ENCODE measurements at places on chromosomes 13 and 19.

- DNase-seq, result no peak
These were observed 37.3 kb downstream of the DNAJC3 start for GRCh38 chr13:95714142-95714832.

GRCh38 chr13:27679896-27680295 lies 58.2 kb downstream of the POLR1D start:
- no peak for DNase-seq

DNA sequence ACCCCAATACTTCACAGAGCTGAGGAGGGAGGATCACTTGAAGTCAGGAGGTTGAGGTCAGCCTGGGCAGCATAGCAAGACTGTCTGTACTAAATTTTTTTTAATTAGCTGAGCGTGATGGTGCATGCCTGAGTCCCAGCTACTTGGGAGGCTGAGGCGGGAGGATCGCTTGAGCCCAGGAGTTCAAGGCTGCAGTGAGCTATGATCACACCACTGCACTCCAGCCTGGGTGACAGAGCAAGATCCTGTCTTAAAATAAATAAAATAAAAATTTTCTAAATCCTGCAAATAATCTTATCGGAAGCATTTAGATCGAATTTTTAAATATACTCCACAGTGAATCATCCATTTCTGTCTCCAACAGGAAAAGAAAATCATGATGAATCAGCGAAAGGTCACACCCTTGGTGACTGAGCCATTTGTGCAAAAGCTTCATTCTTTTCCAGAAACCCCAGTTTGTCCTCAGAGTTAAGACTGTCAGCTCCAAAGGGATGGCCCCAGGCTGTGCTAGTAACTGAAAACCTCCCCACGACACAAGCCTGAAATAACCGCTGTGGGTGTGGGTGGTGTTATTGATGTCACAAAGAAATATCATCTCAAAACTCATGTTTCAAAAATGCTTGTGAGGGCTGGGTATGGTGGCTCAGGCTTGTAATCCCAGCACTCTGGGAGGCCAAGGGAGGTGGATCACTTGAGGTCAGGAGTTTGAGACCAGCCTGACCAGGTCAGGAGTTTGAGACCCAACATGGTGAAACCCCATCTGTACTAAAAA lies 167.6 kb downstream of the PTPRS start:
- DNase-seq, result no peak

DNA sequence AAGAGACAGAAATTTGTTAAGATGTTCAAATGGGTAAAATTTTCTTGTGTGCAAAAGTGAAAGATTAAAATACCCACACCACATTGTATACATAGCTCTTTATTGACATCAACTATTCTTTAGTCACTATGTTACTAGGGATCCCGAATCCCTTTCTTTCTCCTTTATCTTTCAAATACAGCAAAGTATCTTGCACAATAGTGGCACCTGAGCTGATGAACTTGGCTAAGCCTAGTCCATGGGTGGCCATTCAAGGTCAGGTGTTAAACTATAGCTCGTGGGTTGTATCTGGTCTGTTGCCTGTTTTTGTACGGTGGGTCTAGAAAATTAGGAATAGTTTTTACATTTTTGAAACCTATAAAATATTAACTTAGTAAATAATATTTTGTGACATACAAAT lies 210.9 kb downstream of the SLITRK6 start:
- DNase-seq, result no peak

DNA sequence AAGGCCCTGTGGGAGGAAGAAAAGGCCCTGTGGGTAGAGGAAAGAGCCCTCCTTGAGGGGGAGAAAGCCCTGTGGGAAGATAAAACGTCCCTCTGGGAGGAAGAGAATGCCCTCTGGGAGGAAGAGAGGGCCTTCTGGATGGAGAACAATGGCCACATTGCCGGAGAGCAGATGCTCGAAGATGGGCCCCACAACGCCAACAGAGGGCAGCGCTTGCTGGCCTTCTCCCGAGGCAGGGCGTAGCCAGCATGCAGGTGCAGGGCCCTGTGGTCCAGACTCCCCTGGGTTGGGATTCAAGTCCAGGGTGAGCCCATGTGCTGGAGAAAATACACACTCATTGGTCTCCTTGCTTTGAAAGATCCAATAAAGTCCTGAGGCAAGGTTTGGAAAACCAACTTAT lies 4.1 kb downstream of the CCDC70 start:
- no peak for DNase-seq

DNA sequence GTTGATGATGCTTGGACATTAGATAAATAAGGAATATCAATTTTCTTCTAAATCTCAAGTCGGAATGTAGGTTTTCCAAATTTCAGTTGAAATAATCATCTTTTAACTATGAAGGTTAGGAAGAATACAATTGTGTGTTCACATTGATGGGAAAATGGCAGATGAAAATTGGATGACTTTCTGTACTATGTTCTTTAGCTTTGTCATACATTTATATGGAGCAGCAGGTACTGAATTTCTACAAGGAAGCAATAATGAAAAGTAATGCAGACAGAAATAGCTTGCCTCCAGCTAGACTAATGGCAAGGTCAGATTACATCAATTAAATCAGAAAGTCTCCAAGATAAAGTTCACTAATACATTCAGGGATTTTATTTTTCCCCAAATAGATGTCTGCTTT lies 1423.7 kb upstream of the PCDH20 start:
- DNase-seq, result peak; percentile 34

DNA sequence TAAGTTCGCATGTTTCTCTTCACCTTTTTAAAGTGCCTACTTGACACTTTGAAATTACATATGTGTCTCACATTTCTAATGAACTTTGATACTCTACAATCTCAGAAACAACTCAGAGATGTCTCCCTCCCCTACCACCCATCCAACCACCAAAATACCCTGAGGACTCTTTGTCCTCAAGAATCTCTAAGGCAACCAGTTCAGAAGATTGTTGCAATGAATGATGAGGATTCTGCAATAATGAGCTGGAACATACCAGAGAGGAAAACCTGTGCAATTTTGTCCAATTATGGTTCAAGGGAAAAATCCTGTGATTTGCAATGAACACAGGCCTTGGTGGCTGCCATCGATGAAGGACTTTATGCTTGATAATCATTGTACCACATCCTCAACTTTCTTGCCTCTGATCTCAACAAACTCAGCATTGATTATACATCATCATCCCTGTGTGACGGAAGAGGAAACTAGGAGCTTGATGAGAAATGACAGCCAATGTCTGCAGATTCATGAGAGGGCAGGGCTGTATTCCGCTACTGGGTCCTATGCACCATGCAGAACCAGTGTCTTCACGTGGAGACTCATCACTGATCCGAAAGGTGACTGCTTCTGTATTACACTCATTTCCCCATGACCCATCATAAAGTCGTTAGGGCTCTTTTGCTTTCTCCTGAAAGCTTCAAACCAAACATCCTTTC lies 1.1 kb downstream of the FPR1 start:
- no peak for DNase-seq

DNA sequence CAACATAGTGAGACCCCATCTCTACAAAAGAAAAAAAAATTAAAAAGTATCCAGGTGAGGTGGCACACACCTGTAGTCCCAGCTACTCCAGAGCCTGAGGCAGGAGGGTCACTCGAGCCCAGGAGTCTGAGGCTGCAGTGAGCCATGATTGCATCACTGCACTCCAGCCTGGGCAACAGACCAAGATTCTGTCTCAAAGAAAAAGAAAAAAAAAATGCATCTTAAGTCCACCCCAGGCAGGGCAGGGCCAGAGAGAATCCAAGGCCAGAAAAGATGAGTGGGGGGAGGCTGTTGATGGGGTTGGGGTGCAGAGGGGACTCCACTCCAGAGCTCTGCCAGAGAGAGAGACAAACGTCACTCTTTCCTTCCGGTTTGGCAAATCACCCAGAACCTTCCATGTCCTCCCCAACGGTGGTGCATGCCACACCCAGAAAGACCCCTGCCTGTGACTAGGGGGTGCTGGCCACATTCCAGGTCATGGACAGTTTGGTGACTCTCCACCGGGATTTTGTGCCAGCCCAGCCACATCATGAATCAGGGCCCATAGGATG lies 431 bp downstream of the FUT3 start:
- DNase-seq, result peak; percentile 85

DNA sequence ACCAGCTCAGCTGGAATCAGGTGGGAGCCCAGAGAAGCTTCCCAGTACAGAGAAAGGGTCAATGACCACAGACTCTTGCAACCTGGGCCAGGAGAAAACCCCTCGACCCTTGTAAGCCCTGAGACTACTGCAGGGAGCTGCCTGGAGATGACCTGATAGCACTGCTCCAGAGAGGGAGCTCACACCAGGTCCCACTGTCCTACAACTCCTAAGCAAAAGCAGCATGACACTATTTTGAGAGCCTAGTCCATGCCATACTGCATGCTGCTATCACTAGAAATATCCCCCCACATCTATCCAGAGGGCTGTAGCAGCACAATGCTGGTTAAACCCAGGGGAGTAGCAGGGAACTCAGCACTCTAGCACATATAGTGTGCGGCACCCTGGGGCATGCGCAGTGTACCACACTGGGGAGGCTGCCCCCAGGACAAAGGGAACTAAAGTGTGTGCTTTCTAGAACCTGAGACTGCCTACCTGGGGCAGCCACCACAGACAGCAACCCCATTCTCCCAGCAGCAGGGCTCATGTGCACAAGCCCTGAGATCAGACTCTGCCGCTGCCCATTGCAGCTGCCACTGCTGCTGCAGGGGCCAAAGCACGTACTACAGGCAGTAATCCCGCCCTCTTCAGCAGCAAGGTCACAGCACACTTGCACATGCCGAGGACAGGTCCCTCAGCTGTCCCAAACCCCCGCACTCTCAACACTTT lies 27.1 kb upstream of the N4BP2L1 start:
- no peak for DNase-seq

DNA sequence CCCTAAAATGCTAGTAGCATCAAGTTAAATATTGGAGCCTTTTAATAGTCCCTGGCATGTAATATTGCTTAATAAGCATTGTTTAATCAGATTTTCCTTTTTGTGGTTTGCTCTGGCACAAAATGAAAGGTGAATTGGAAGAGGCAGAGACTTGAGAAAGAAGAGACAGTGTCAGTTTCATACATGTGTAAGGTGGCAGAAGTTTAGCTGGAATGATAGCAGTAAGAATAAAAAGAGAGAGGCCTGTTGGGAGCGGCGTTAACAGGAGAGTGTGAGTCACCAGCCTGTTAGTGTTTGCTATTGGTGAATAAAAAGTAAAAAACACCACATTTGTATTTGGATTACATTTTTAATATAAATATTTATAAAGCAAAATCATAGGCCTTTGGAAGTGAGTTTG lies 145.3 kb downstream of the PDS5B start:
- DNase-seq, result no peak

GRCh38 chr19:56333506-56333905 lies 18.9 kb upstream of the ZSCAN5A start:
- DNase-seq, result peak; percentile 58

- DNase-seq, result peak; percentile 4
These were observed 583.6 kb downstream of the OLFM4 start for GRCh38 chr13:53612200-53612599.

GRCh38 chr19:47813304-47813994 lies 8.3 kb upstream of the CRX start:
- DNase-seq, result peak; percentile 80

- DNase-seq, result peak; percentile 30
These were observed 340.0 kb upstream of the SLITRK5 start for GRCh38 chr13:87331178-87331577.

DNA sequence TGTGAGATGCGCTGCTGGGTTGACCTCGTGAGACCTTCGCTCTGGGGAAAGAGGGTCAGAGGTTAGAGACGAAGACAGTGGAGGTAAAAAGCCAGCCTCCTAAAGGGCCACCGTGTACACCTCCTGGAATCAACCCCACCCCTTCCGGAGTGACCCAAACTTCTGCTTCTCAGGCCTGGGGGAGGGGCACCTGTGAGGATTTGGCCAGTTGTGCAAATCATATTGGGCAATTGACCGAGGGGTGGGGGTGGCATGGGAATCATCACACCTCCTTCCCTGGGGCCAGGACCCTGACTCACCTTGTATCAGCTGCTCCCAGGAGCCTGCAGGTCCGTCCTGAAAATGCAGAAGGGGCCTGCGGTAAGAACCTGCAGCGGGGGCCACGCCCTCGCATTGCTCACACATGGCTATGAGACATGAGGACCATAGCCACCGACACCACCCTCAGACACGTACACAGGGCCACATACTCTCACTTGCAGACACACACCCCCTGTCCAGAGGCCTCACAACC lies 2.8 kb downstream of the TNFSF14 start:
- no peak for DNase-seq

DNA sequence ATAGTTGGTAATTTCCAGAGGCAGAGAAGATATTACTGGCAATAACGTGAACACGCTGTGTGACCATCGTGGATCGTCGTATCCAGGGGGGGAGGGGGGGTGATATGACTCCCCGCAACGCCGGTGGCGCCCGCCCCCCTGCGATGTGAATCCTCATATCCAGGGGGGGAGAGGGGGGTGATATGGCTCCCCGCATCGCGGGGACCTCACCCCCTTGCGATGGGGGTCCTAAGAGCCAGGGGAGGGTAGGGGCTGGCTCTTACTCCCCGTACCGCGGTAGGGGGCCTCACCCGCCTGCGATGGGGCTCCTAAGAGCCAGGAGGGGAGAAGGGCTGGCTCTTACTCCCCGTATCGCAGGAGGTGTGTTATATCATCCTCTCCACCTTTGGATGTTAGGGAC lies 31.3 kb upstream of the RGCC start:
- peak; percentile 24 for DNase-seq

DNA sequence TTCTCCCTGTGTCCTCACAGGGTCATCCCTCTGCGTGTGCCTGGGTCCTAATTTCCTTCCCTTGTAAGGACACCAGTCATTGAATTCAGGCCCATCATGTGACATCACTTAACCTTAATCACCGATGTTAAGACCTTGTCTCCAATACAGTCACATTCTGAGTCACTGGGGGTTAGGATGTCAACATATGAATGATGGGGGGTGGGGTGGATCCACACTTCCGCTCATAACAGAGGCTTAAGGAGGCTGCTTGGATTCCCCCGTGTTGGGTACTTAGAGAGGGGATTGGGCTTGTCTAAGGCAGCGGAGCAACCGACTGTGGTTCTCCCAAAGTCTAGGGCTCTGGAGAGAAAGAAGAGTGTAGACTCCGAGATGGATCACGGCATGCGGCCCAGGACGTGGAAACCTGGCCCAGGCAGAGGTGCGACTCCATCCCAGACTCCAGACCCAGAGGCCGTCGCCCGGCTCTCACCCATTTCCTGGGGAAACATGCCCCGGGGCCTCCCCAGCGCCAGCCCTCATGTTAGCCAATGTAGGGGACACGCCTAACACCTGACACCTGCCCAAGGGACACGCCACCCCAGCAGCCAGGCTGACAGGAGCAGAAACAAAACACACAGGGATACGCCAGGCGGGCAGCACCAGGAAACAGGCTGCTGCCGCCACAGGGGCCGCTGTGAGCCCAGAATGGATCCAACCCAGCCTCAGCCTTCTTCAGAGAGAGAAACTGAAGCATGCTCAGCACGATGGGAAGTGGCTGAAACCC lies 17.1 kb upstream of the IGLON5 start:
- no peak for DNase-seq

- DNase-seq, result peak; percentile 49
These were observed 4.9 kb downstream of the ZAR1L start for GRCh38 chr13:32310134-32310706.

Data from NCI-H69 (cell line).